ENCODE measurements at places on chromosomes 1 and 21. TPM values are rescaled to one million over a fixed set of nuclear protein-coding genes. Genes with fewer than 3 reads are reported as not detected.
A peak's percentile ranks its signal among the peaks of the same experiment; 100 is the strongest.

DNA sequence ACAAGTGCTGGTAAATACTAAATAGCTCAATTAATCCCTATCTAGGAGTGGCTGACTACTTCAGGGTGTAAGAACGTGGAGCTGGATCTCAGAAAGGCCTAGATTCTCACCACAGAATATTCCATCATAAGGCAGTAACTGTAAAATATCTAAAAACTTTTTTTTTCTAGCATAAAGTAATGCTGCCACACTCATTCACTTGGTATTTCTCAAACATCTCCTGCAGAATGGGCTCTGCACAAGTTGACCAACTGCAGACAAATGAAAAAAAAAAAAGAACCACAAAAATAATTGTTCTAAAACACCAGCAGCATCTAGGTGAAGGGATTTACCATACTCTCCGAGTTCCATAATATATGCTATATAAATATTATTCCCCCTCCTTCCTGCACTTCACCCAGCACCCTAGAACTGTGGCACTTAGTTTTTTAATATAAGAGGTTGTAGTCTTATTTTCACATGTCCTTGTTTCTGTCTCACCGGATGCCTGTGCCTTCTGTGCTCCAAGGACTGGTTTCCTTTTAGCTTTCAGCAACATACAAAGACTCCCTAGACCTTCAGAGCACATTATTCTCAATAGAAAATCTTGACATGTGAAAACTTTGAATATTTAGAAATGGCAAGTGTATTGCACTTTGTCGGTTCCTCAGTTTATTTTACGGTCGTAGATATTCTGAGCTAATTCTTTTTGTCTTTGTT, 8.9 kb downstream of the VSIG8 start:
- peak overlapping the region; percentile 96 for H3K4me3 ChIP-seq
- H3K4me1 ChIP-seq, result peaks cover 19% of the 10 kb centered on the region
- peak; percentile 24 for DNase-seq
- H3K27ac ChIP-seq, result peak overlapping the region; percentile 96

- no peak overlapping the region for H3K4me3 ChIP-seq
- peaks cover 5% of the 10 kb centered on the region for H3K36me3 ChIP-seq
- peaks cover 1% of the 10 kb centered on the region for H3K4me1 ChIP-seq
- H3K27me3 ChIP-seq, result no peaks in the 10 kb centered on the region
Measured at GRCh38 chr1:113745425-113745824, 13.9 kb downstream of the PHTF1 start.

DNA sequence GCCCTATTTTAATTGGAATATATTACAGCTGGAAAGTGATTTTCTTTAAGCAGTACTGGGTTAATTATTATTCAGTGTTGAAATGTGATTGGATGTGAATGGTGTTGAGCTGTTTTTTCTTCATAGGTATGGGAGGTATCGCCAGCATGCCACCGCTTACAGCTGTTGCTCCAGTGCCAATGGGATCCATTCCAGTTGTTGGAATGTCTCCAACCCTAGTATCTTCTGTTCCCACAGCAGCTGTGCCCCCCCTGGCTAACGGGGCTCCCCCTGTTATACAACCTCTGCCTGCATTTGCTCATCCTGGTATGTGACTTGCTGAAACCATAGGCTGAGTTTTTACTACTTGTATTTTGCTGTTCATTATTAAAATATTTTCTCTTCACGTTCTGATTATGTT, 107.7 kb downstream of the ITSN1 start:
- H3K4me1 ChIP-seq, result no peaks in the 10 kb centered on the region
- no peaks in the 10 kb centered on the region for H3K27me3 ChIP-seq
- no peak overlapping the region for H3K27ac ChIP-seq
- no peak overlapping the region for H3K4me3 ChIP-seq

GRCh38 chr21:37459575-37459974, 93.0 kb downstream of the DYRK1A start:
- peaks cover 14% of the 10 kb centered on the region for H3K36me3 ChIP-seq
- H3K27ac ChIP-seq, result peak overlapping the region; percentile 74
- H3K27me3 ChIP-seq, result no peaks in the 10 kb centered on the region
- DNase-seq, result no peak

DNA sequence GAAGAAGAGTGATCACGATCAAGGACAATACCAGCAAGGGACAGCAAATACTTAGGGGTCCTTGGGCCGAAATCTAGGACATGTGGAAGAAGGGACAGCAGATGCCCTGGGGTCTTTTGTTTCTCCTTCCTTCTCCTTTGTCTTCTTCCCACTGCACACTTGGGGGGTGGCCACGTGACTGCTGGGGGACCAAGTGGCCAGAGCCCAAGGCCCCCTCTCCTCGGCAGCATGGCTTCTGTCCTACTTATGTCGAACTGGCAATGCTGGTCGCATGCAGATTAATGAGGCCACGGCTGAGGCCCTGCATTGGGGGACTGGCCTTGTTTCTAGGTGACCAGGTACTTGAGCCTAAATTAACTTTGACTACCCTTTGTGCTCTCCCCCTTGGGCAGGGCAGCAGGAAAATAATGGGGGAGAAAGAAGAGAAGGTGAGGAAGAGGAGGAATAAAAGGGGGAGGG, 83.0 kb downstream of the GRIK3 start:
- H3K27ac ChIP-seq, result no peak overlapping the region
- no peak for DNase-seq
- no peaks in the 10 kb centered on the region for H3K36me3 ChIP-seq
- peaks cover 2% of the 10 kb centered on the region for H3K27me3 ChIP-seq
- no peak overlapping the region for H3K4me3 ChIP-seq
- peaks cover 2% of the 10 kb centered on the region for H3K4me1 ChIP-seq

DNA sequence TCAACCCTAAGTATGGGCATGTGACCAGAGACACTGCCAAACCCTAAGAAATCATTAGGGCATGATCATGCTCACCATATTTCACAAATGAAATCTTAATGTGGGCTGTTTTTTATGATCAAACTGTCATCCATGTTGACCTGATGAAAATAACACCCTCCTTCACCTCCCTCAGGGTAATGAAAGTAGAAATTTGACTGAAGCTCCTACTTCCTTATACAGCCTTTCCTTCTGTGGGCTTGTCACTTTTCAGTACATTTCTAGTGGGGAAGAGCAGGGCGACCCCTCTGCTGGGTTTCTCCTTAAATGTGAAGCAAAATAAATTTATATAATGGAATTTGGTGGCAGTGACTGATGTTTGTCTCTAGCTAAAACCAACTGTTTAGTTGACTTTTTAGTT, 25.9 kb downstream of the IVNS1ABP start:
- peak overlapping the region; percentile 34 for H3K27ac ChIP-seq
- no peak for DNase-seq
- H3K27me3 ChIP-seq, result no peaks in the 10 kb centered on the region
- H3K4me3 ChIP-seq, result no peak overlapping the region
- peaks cover 9% of the 10 kb centered on the region for H3K4me1 ChIP-seq

DNA sequence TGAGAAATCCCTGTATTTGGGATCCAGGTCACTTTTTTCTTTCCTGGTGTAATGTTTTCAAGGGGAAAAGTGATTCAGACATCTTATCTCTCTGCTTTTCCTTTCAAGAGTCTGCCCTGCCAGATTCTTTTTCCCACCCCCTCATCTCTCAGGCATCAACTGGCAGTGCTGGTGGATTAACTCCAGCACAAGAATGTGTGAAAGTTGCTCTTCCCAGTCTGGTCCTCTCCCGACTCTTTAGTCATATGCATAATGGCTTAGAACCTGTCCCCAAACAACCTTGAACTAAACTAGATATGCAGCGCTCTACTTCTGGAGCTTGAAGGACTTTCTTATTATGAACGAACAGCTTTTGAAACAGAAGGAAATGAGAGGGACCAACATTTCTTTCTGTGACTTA, 88.5 kb downstream of the SLC44A5 start:
- H3K27ac ChIP-seq, result no peak overlapping the region
- H3K4me3 ChIP-seq, result no peak overlapping the region
- no peak for DNase-seq
- no peaks in the 10 kb centered on the region for H3K4me1 ChIP-seq
- peaks cover 3% of the 10 kb centered on the region for H3K27me3 ChIP-seq
- H3K36me3 ChIP-seq, result no peaks in the 10 kb centered on the region

- H3K4me1 ChIP-seq, result peaks cover 14% of the 10 kb centered on the region
- peak overlapping the region; percentile 51 for H3K4me3 ChIP-seq
- peak overlapping the region; percentile 66 for H3K27ac ChIP-seq
- no peaks in the 10 kb centered on the region for H3K27me3 ChIP-seq
- no peak for DNase-seq
- H3K36me3 ChIP-seq, result peaks cover 2% of the 10 kb centered on the region
Measured at GRCh38 chr1:32020339-32020738, 6.7 kb downstream of the KHDRBS1 start.

GRCh38 chr1:238991765-238992495, 394.4 kb upstream of the CHRM3 start:
- no peak overlapping the region for H3K4me3 ChIP-seq
- no peaks in the 10 kb centered on the region for H3K36me3 ChIP-seq
- H3K4me1 ChIP-seq, result no peaks in the 10 kb centered on the region
- H3K27ac ChIP-seq, result no peak overlapping the region

DNA sequence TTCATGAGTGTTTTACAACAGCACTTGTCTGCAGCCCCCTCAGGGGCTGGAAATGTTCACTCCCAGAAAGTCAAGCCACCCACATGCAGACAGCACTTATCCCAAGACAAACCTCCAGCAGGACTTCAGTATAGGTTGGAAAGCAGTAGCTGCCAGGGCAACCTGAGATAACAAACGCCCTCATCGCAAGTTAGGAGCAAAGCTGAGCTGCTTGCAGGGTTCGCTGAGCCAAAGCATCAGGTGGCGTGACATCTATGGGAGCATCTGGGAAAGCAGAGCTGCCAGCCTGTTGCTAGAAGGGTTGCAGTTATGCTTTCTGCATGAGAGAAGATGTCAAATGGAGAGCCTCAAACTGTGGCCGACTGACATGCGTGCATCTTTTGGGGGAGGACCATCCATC, 4.2 kb upstream of the STXBP3 start:
- peaks cover 8% of the 10 kb centered on the region for H3K4me1 ChIP-seq
- H3K27me3 ChIP-seq, result no peaks in the 10 kb centered on the region
- no peak for DNase-seq
- H3K27ac ChIP-seq, result no peak overlapping the region
- no peaks in the 10 kb centered on the region for H3K36me3 ChIP-seq

- peak overlapping the region; percentile 99 for H3K27ac ChIP-seq
- no peak for DNase-seq
- H3K4me3 ChIP-seq, result peak overlapping the region; percentile 96
- H3K36me3 ChIP-seq, result no peaks in the 10 kb centered on the region
- peaks cover 19% of the 10 kb centered on the region for H3K4me1 ChIP-seq
Measured at GRCh38 chr1:25996966-25997827, 666 bp downstream of the PAFAH2 start.

GRCh38 chr21:14763695-14764064, 217.6 kb upstream of the SAMSN1 start:
- H3K4me3 ChIP-seq, result no peak overlapping the region
- no peaks in the 10 kb centered on the region for H3K36me3 ChIP-seq

- H3K4me3 ChIP-seq, result peak overlapping the region; percentile 85
- H3K36me3 ChIP-seq, result no peaks in the 10 kb centered on the region
- H3K4me1 ChIP-seq, result peaks cover 54% of the 10 kb centered on the region
Measured at GRCh38 chr1:2416403-2416802, 4.0 kb upstream of the PEX10 start.

- H3K27me3 ChIP-seq, result no peaks in the 10 kb centered on the region
- peaks cover 92% of the 10 kb centered on the region for H3K4me1 ChIP-seq
- no peak overlapping the region for H3K4me3 ChIP-seq
- H3K36me3 ChIP-seq, result peaks cover 2% of the 10 kb centered on the region
- peak overlapping the region; percentile 61 for H3K27ac ChIP-seq
- no peak for DNase-seq
Measured at GRCh38 chr1:42322577-42322976, 12.5 kb downstream of the FOXJ3 start.

DNA sequence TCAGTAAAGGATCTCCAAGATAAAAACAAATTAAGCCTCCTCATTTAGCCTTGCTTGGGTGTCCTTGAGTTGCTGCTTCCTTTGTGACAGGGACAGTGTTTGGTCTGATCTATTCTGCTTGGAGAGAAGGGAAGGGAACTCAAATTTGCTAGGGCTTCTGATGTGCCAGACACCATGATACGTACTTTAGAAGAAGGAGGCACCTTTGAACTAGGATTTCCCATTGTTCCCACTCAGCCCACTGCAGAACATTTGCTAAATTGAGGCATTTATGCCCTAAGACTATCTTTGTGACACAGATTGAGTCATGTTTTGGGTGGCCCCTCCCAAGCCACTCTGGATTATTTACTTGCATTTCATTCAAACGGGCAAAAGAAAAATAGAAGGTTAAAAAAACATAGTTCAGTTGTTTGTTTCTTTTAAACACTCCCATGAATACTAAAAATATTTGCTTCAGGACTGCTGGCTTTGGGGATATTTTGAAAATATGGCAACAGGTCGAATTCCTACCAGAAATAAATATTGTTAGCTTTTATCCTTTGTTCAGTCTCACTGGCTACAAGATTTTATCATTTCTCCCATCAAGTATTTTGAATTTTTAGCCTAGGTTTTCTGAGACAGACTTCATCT, 81.9 kb upstream of the WLS start:
- DNase-seq, result no peak
- H3K4me3 ChIP-seq, result no peak overlapping the region
- no peak overlapping the region for H3K27ac ChIP-seq
- no peaks in the 10 kb centered on the region for H3K4me1 ChIP-seq
- peaks cover 3% of the 10 kb centered on the region for H3K36me3 ChIP-seq

Gene TLCD4
- 0.08 TPM for total RNA-seq

Gene OR2L8
- not detected for total RNA-seq

Gene HES2
- not detected for total RNA-seq

Gene PEX11B
- 37.5 TPM for total RNA-seq

Gene CDA
- total RNA-seq, result not detected

Gene RTCA
- total RNA-seq, result 42.2 TPM

Gene DUSP23
- 13.0 TPM for total RNA-seq

Gene IGSF21
- not detected for total RNA-seq

Gene KLHL21
- total RNA-seq, result 67.1 TPM

Gene AMY2B
- 63.1 TPM for total RNA-seq

All from naive thymus-derived CD8-positive, alpha-beta T cell (primary cell).